Fibroblast of the conjunctiva (primary cell): ENCODE measurements at places on chromosomes 2 and 18.

DNA sequence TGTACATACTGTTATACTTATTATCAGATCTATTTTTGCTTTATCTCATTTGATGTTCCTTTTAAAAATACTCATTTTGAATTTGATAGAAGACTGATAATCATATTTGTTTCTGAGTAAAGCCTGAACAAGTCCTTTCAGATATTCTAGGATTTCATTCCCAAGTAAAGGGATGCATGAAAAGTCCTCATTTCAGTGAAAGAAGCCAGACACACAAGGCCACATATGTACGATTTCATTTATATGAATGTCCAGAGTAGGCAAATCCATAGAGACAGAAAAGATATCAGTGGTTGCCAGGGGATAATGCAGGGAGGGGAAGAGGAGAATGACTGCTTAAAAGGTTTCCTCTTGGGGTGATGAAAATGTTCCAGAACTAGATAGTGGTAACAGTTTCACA is 53.4 kb downstream of the DSC3 start:
- DNase-seq = no peak

- peak; percentile 14 for DNase-seq
These were observed 56.1 kb upstream of the C2orf15 start for GRCh38 chr2:99085421-99085820.

GRCh38 chr2:217562871-217563480 is 439.8 kb downstream of the TNS1 start:
- no peak for DNase-seq

- no peak for DNase-seq
These were observed 50.2 kb downstream of the EMILIN2 start for GRCh38 chr18:2896990-2897389.

- DNase-seq = no peak
These were observed 816.3 kb upstream of the HS6ST1 start for GRCh38 chr2:129135017-129135416.

DNA sequence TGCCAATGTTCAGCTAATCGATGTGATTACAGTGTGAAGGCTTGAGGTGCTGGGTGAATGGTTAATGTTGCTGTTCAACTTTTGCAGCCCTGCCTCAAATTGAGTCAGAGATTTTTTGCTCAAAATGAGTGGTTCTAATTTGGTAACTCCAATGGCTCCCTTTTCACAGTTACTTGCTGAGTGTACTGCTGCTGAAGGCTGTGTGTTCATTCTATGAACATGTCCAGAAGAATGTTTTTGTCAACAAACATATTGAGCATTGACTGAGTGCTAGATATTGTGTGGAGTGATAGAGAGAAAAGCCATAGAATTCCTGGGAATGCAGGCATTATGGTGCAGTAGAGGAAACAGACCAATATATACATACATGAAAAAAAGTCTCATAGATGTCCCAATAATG is 39.0 kb upstream of the TCF4 start:
- no peak for DNase-seq

DNA sequence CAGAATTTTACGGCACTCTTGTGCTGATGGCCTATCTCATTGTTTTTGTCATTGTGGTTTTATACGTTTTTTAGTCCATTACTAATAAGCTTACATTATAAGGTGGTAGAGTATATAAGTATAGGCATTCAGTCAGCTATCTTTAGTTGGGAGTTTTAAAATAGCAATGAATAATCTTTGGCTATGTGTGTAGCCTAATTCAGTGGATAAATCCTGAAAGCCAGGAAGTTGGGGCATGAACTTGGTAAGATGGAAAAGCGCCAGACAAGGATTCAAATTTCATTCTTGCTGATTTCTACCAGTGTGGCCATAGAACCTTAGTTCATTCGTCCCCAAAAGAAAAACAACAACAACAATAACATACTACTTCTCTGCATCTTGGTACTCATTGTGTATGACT is 31.2 kb downstream of the EPC2 start:
- no peak for DNase-seq

- DNase-seq = no peak
These were observed 2.2 kb downstream of the ONECUT2 start for GRCh38 chr18:57437402-57437765.

DNA sequence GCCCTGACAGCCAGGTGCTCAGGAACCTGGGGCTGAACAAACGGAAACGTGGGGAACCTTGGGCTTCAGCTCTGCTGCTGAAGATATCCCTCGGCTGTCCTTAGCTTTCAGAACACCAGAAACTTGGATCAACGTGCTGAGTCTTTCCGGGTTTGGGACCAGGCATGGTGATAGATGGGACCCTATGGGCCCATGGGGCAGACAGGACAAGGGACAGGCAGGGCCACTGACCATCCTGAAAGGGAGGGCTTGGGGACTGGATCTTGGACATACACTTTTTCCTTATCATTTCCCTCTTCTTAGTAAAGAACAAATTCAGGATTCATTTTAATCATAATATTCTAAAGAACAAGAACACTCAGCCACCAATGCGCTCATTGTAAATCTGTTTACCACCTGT is 16.3 kb upstream of the HES6 start:
- DNase-seq = no peak

DNA sequence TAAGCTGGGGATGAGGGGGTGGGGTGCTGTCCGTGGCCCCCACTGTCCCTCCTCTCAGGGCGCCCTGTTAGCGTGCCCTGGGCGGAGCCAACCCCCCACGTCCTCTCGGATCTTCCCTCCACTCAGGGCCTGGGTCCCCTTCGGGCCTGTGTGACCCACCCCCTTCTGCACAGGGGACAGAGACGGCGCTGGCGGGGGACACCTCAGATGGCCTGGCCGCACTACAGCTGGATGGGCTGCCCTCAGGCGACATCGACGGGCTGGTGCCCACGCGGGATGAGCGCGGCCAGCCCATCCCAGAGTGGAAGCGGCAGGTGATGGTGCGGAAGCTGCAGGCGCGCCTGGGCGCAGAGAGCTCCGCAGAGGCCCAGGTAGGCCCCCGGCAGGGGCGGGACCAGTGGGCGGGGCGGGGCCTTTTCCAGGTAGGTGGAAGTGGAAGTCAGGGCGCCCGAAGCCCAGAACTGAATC is 9.9 kb upstream of the KLHL30 start:
- no peak for DNase-seq

DNA sequence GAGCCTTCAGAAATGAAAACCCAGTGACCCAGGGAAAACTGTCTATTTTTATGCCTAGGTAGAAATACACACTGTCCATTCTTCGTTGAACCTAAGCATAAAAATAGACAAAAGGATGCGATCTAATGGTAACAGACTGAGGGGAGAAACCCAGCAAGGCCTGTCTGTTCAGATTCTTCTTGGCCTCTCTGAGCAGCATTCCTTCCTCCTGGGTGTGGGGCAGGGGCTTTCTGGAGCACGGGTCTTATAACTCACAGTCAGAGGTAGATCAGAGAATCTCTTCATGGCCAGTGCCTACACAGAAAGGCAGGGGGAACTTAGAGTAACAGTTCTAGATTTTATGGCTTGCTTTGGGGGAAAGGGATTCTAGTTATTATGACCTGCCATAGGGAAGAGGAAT is 56.0 kb downstream of the PKDCC start:
- DNase-seq = no peak

- DNase-seq = no peak
These were observed 92.8 kb upstream of the HS6ST1 start for GRCh38 chr2:128411431-128411830.

DNA sequence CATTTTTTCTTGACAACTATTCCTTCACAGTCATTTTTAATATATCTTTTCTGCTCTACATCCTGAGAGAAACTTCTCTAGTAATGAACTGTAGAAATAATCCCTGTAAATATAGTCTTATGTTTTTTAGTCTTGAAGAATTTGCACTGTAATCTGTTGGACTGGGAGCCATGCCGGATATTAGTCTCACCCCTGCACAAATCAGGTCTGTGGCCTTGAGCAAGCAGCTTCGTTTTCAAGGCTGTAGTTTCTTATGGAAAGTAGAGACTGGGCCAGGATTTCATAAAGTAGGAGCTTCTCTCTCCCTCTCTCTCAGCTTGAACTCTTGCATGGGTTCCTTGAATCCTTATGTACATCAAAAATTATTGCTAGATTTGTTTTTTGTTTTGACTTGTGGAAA is 8.7 kb downstream of the FARP2 start:
- DNase-seq = no peak

DNA sequence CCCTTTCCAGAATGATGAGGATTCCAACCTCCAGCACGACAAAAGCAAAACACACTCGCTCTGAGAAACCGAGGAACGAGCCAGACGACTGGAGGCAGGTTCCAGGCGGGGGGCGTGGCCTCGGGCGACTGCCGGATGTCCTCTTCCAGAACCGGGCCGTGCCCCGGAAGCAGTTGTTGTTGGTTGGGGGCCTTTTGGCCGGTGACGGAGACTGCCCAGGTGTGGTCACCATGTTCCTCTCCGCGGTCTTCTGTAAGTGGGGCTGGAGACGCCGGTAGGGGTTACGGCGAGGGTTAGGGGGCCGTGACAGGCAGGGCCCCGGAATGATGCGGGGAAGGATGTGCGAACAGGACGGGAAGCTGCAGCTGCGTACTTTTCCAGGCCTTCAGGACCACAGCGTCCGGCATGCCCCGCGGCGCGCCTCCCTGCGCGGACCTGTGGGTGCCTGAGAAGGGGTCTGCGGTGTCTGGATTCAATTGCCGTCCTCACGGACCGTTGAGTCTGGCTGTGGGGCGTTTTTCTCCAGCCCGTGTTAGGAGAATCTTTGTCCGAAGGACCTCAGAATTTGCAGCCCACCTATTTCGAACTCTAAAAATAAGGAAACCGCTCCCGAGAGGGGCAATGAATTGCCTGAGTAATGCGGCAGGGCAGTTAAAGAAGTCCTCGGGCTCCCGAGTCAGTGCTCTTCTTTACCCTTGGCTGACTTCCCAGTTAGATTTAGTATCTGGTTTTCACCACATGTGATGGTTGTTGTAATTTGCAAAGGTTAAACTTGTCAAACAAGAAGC is at the start of gene MRPL33:
TSS of gene MRPL33 (plus strand) at position 172 of the 788 bp plus-strand sequence. CDS start at position 231, 59 bp downstream.
- peak; percentile 79 for DNase-seq

DNA sequence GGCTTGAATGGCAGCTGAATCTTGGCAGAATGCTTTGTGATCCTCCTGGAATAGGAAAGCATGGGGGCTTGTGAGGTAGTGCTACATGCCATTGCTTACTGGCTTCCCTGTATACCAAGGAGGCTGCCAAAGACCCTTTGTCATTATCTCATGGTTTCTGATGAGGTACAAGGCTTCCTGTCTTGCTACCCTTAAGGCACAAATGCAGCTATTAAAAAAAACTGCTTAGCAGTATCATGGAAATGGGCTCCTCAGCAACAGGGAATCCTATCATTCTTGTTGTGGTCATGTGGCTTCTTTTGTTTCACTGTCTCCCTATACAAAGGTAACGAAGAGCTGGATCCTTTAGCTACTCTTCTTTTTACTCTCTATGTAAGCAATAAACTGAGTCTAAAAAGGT is 6.6 kb upstream of the KANSL1L start:
- DNase-seq = no peak

DNA sequence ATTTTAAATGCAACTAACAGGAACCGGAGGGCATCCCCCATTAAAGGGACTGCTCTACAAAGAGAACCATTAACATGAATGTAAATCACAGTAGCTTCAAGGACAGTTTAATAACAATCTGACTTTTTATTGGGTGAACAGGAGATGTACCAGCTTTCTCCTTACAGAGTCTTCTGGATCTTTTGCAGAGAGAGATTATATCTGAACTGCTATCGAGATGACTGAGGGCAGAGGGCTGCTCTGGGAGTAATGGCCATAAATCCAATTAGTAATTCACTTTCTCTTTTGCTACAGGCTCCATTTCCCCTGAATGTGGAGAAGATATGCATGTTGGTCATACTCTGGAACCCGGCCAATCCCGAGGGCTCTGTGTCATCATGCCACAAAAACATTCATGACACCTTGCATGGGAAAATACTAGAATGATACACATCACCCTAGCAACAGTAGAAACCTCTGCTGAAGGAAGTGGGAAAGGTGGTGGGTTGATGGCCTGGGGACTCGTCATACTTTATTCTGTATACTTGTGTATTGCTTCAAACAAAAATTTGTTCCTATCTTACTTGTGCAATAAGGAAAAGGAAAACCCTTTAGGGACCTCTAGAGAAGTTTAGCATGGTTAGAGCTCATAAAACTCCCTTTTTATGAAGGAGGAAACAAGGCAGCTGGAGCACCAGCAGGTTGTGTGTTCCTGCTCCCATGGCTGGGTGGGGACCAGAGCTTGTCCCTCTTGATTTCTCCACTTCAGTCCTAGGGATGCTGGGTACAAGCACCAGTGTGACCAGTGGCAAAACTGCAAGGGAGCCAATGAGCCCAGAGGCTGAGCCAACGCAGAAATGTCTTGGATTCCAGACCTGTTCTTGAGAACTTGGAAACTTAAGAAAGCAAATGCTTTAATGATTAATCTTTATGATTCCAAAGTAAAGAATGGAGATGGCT is 26.0 kb downstream of the CTAGE1 start:
- DNase-seq = peak; percentile 13

DNA sequence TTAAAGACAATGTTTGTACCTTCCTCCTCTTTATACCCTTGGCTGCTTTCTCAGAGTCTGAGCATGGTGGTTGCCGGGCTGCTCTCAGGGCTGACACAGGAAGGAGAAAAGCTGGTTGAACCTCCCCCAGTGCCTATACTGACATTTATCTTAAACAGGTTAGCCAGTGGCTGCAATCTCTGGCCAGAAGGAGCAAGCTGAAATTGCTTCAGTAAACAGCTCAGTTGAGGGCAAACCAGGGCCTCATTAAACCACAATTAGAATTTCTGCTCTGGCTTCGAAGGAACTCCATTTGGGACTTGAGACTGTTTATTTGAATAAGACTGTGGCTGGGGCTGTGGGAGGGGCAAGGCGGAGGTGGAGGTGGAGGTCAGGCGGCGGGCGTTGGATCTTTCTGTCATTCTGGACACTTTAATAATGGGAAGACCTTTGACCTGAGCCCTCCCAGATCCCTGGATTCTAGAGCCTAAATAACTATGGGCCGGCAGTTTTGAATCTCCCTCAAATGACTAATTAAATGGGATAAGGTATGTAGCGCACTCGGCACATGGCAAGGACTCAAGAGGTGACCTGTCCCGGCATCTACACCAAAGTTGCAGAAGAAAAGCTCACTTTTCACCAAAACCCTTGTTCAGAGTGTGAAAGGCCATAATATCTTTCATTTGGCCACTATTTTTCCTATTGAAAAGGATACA is 120.6 kb upstream of the MYCN start:
- DNase-seq = no peak

DNA sequence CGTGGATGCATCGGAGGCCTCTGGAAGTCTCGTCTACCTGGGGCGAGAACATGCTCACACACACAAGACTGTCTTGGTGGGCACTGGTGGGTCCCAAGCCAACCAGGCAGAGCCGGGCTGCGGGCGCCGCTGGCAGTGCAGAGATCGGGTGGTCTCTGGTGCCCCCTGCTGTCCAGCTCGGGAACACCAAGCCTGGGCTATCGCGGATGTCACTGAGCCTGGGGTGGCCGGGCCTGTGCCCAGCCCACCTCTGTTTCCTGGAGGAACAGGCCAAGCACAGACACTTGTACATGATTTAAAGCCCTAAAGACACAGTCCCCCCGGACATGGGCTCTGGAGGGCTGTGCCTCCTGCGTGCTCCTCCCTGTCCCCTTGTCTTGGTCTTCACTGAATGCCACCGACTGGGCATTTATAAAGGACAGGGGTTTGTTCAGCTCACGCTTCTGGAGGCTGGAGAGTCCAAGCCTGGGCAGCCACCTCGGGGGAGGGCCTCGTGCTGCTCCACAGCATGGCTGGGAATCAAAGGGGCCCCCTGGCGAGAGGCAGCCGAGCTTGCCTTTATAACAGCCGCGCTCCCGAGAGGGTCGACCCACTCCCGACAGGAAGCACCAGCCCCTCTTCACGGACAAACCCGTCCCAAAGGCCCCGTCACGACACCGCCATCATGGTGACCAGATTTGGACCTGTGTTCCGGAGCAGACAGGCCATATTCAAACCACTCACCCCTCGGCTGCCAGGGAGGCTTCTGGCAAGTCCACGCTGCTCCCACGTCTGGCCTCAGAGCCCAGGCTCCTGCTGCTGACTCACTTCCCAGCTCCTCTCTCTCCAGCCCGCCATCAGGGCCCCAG is 3.6 kb upstream of the OTOS start:
- DNase-seq = peak; percentile 10
